ENCODE measurements at places on chromosomes 7 and 10. TPM values are rescaled to one million over a fixed set of nuclear protein-coding genes. Genes with fewer than 3 reads are reported as not detected.

Gene ERV3-1
- total RNA-seq: 3.3 TPM

Gene PSPH
- total RNA-seq: 125 TPM

Gene TMEM213
- total RNA-seq: not detected

Gene ADAM12
- total RNA-seq: 15.8 TPM
